NCI-H774 (cell line): ENCODE measurements at places on chromosomes 7 and 10.

DNA sequence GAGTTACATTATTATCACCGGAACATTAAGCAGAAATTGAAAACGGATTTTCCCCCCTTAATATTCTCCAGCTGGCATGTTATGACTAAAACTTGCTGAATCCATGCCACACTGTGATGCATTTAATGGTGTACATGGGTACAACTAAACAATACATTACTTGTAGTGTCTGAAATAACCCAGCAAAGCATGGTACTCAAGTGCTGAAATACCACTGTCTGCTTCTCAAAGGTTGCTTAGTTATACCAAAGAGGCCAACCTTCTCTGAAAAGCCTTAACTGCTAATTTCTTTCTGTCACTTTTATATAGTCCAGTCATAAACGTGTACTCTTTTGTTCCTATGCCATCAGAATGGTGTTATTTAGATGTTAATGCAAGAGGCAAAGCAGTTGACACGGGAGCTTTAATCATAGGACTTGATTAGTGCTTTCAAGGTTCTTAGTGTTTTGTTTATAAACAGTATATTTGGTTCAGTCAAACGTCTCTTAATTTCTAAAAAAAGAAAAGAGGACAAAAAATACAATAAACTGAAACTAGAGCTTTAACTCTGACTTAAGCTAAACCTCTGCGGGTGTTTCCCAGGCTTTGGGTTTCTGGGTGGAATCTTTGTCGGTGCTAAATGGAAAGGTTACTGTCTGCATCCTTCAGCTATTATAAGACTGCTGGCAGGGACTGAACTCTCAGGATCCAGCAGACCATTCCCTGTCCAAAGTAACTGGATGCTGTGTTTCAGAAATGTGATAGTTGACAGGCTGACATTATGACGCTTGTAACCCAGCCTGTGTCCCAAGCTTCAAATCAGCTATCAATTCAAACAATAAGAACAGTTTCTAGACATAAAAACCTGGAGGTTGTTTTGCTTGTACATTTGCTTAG lies 202.6 kb downstream of the PPP1R3A start:
- no peak for DNase-seq

- DNase-seq, result no peak
Observed at GRCh38 chr10:102147561-102147960, 4.6 kb upstream of the NOLC1 start.

- DNase-seq, result no peak
Observed at GRCh38 chr7:151862606-151863381, 14.1 kb downstream of the PRKAG2 start.

- DNase-seq, result peak; percentile 6
Observed at GRCh38 chr10:118332236-118332635, 9.9 kb downstream of the FAM204A start.

GRCh38 chr10:51770709-51771108 lies 71.3 kb upstream of the CSTF2T start:
- DNase-seq, result no peak

DNA sequence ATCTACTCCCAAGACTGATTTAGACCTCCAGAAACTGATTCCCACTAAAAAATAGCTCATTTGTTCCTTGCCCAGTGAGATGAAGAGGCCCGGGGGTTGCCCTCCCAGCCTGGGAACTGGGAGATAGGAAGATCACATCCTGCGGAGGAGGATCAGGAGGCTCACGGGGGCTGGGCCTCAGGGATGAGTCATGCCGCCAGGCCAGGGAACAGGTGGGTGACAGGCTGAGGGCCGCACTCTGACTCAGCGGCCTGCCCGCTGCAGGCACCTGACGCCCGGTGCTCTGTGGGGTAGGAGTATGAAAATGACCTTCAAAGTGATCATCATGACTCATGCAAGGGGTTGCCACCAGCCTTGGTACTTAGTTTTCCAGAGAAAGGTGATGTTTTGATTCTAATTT lies 104.5 kb upstream of the ZPBP start:
- DNase-seq, result no peak

DNA sequence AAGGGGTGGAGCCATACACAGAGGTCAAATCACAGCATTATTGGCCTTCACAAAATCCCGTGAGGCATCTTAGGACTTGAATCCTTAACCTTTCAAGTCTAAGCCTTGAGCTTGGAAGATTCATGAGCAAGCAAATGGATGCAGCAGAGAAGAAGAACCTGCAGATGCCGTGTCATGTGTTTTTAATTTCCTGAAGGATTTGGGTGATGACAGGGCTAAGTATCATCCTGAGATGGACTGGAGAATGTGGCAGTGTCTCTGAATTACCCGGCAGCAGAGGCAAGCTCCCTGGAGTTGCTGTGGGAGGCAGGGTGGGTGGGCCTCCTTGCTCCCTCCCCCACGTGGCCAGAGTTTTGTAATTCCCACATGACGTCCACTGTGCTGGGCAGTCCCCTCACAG lies 50.8 kb downstream of the GCC1 start:
- DNase-seq, result no peak

DNA sequence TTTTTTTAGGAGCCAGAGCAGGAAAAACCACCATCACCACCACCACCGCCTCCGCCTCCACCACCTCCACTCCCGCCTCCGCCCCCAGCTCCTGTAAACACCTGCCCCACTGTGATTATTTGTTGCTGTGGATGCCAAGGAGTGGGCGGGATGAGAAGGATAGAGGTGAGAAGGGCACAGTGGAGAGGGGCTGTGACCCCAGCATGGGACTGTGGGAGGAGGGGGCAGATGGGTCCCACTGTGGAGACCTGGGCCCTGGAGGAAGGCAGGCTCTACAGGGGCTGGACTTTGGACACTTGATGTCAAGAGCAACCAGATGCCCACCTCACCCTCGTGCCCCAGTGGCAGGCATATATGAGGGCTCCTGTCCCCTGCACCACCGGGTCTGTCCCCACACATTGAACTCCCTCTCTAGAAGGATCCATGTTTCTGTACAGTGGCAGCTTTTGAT lies 24.7 kb downstream of the ANTXRL start:
- no peak for DNase-seq

DNA sequence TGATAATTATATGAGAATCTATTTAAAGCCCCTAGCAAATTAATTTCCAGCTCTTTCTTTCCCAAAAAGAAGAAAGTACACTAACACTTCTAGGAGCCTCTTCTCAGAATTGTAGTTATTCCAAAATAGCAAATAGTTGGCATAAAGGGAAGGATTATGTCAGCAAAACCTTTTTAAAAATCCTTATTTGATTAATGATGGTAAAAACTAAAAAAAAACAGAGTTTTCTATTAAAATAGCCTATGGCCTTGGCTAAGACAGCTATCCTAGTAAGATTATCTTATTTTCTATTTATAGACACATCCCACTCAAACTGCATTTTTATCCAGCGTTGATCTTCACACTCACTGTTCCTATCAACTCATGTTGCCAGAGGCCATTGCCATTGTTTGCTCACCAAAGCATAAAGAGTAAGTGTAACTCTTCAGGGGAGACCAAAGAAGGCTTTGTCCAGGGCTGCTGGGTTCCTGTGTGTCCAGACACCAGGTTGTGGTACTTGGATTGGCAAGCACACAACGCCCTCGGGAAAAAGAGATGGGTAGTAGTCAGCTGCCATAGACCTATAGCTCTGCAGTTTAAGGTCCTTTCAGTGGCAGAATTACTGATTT lies 31.5 kb downstream of the ACTA2 start:
- no peak for DNase-seq

DNA sequence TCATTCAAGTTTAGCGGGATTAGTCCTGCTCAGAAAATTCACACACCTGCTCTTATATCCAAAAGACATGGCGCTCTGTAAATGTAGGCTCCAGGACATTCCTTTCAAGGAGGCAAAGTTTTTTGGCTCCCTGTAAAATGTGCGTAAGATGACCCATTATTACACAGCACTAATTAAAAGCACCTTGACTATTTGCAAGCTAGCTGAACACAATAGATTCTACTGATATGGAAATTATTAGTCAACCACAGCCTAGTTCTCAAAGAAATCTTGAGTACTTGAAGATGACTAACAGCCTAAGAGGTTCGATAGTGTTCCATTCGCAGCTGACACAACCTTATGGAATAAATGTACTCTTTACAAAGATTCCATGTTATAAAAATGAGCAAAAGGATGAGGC lies 175.2 kb downstream of the BMPER start:
- DNase-seq, result no peak

DNA sequence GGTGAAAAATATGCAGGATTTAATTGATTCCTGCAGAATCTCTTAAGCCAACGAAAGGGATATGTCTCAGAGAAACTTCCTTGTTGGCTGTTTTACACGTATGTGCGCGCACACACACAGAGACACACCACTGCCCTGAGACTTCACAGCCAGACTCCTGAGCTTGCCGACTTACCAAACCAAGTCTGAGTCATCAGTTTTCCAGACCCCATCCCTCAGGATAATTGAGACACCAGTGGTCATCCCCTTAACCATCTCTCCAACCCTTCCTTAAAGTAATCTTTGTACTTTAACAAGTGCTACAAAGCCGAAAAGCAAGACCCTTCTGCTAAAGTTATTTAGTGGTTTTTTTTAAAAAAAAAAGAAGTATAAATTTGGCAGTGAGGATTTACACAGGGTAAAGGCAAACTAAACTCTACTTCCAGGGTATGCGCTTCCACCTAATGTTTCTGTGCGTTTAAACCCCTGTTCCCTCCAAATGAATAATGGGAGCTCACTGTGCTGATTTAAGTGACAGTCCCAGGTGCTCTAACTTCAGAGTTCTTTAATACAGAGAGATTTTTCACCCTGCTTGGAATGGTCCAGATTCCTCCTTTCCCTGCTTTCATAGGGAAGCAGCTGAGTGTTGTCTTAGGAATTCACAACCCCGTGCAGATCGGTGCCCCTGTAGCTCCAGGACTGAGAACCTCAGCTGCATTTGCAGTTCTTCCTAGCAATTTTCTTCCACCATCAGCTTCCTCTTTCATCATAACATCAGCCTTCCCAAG lies 198.5 kb downstream of the INHBA start:
- no peak for DNase-seq

DNA sequence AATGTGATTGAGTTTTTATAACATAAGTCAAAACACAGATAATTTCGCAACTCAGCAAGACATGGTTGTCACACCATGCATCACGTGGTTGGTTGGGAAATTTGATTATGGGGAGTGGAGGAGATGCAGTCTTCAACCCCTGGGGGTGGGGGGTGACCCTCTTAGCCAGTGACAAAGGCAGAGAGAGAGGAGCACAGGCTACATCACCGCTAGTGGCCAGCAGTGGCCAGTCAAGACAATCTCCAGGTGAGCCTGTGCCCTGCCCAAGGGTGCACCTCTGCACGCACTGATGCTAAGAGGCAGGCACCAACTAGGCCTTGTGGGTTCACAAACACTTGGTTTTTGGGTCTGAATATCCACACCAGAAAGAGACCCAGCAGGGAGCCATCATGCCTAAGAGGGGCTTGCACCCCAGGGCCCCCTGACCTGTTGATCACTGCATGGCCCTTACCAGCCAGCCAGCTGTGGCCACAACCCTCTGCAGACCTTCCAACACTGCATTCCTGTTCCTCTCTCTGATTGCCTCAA lies 244.4 kb downstream of the FANK1 start:
- DNase-seq, result no peak
